ENCODE measurements at places on chromosomes 4 and X.

DNA sequence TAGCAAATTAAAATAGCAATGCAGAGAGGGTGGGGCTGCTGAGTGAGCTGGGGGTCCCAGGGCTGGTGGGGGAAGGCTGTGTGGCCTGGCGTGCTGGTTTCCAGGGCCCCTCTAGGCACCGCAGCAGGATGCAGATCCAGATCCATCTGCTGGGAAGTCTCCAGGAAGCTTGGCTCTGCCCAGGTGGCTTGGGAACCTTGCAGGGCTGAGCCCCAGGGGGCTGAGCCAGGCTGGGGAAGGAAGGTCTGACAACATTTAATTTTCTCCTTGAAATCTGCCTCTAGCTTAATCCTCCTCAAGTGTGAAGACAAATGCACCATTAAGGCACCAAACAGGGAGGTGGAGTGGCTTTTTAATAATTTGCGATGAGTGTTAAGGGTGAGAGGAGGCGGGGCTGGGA, 31.7 kb downstream of the SORCS2 start:
- no peak for DNase-seq

- no peak for DNase-seq
These were observed 278.5 kb upstream of the UGT8 start for GRCh38 chr4:114320126-114320525.

DNA sequence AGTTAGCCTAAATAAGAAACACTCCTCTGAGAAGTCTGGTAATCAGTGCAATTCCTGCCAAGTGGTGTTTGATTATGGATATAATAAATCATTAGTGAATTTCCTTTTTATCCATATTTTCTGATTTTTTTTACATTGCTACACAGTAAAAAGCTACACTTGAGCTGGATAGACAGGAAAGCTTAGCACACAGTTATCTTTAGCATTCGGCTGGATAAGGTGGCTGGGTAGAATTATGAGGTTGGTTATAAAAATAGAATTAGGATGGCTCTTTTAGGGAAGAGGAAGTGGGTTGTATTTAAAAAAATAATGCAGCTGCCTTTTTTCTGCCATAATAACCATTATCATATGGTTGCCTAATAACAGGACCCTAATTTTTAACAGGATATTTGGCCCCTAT, 460.6 kb downstream of the NAF1 start:
- no peak for DNase-seq

GRCh38 chr4:153099391-153100140, 104.7 kb upstream of the TRIM2 start:
- no peak for DNase-seq

- no peak for DNase-seq
These were observed 48.1 kb upstream of the BCOR start for GRCh38 chrX:40145923-40146261.

Measured in stimulated activated CD4-positive, alpha-beta T cell treated with anti-CD3 and anti-CD28 coated beads, Interleukin-4, amount 100 ng/mL, for 48 hours (primary cell).